Fibroblast of the aortic adventitia (primary cell): ENCODE measurements at places on chromosomes 2 and 18. TPM values are rescaled to one million over a fixed set of nuclear protein-coding genes. Genes with fewer than 3 reads are reported as not detected.

DNA sequence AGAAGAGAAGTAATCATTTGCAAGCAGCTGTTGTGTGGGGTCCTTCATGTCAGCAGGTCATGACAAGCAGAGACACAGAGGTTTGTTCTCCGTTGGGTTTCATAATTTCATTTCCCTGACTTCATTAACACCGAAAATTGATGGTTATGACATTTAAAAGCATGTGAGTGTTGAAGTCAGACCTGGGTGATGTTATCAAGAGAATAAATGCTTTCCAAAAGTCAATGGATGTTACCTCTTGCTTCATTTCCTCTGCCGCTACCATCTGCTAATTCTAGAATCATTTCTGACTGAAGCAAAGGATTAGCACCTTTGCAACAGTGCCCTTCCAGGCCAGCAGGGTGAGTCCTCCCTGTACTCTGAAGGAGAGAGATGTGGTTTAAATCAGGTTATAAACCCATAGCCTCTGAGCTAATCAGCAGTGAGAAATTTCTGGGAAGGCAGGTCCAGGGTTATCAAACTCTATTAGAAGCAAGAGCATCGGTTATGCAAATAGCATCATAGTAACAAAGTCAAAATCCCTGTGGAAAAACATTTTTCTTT is 446.2 kb downstream of the PIK3C3 start:
- no peak for DNase-seq

DNA sequence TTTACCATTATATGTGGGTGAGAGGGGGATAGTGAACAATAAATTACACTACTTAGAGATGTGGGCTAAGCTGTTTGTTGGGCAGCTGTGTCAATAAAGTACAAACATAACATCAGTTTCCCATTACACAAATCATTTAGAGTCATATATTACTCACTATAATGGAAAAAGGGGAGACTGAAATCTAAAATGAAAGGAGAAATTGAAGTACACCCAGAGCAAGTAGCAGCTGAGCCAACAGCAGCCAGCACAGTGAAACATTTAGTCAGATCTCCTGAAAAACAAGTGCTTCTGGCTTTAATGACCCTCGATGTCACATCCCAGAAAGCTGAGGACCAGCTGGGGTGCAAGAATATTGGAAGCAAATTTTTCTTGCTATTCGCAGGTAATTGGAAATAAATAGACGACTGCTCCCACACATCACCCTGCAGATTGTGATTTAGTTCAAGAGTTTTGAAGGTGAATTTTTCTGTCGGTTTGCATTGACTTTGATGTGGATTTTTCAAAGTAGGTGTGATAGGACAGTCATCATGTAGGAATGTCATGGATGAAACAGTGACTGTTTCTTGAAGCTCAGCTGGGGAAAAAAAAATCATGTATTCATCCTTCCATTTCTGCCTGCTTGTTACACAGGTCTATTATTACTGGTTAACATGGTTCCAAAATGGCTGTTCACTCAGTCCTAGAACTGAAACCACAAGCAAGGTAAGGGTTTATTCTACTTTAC is 1607.3 kb upstream of the CELF4 start:
- DNase-seq = no peak

- DNase-seq = peak; percentile 56
Observed at GRCh38 chr2:170813611-170814532, 2.8 kb upstream of the GAD1 start.

DNA sequence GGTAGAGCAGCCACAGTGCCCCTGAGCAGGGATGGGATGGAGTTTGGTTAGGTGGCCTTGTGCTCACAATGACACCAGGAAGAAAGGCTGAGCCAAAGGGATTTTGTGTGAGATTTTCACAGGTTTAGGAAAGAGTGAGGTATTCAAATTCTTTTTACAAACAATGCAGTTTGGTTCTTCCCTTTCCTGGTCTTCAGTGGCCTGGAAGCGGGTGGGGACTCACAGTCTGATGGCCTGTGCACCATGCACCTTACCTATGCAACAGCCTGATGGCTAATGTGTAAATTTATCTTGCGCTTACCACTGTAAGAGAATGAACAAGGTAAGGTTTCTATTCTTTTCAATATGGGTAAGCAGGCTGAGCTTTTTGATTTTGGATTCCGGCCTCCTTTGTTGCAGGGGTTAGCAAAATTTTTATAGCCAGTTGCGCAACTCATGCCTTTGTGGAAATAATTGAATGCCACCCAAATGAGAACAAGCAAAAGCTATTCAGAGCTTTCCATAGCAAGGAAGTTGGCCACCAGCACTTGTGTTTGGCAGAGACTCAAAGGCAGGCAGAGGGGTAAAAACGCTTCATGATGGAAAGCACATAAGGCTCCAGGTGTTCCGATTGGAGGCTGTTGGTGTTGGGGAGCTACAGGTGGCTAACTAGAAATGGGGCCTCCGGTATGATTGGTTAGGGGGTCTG is 23.8 kb upstream of the IL1R2 start:
- DNase-seq = peak; percentile 85

DNA sequence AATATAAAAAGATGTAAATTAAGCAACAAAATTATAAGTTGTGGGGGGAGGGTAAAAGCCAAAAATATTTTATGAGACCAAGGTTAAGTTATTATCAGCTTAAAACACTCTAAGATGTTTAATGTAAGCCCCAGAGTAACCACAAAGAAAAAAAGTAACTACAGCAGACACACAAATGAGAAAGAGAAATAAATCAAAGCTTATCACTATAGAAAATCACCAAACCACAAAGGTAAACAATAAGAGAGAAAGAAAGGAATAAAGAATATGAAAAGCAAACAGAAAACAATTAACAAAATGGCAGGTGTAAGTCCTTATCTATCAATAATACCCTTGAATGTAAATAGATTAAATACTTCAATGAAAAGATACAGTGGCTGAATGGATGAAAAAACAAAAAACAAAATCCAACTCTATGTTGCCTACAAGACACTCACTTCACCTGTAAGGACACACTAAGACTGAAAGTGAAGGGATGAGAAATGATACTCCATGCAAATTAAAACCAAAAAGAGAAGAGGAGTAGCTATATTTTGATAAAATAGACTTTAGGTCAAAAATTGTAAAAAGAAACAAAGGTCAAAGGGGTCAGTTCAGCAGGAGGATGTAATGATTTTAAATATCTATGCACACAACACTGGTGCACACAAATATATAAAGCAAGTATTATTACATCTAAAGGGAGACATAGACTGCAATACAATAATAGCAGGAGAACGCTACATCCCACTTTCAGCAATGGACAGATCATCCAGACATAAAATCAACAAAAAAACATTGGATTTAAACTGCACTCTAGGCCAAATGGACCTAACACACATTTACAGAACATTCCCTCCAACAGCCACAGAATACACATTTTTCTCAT is 80.7 kb downstream of the PTPN2 start:
- no peak for DNase-seq

COL6A3 gene
- 1,372 and 1,478 TPM in 2 replicates for total RNA-seq

BMP10 gene
- not detected in 2 replicates for total RNA-seq

ADGRF3 gene
- 0.09 TPM in 1 of 2 replicates, not detected in the other for total RNA-seq

SPOPL gene
- total RNA-seq = 16.9 and 18.4 TPM in 2 replicates
